Iris pigment epithelial cell (primary cell): ENCODE measurements at places on chromosomes 11 and 22.
A peak's percentile ranks its signal among the peaks of the same experiment; 100 is the strongest.

GRCh38 chr11:74397501-74398243 is 561 bp downstream of the PGM2L1 start:
- peak; percentile 34 for DNase-seq

GRCh38 chr11:69221086-69221485 is 65.4 kb downstream of the SMIM38 start:
- no peak for DNase-seq

DNA sequence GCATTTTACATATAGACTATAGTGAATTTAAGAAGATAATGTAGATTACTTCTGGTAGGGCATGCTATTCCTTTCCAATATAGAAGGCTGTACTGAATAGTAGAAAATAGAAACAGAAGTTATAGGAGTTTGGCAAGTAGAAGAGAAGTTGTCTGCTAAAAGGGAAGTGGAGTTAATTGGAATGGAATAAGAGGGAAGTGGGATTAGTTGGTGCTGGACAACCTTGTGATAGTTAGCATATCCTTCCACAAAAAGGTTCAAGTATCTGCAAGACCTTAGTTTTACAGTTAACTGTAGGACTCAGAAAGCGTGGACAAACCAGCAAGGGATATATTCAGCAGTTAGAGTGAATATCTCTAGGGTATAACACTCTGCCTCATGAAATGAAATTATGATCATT is 185.5 kb downstream of the SWAP70 start:
- no peak for DNase-seq

- peak; percentile 66 for DNase-seq
Measured at GRCh38 chr11:103947546-103947919, 88.9 kb upstream of the DDI1 start.

- DNase-seq: peak; percentile 67
Measured at GRCh38 chr11:33734441-33735270, 1.6 kb downstream of the CD59 start.

DNA sequence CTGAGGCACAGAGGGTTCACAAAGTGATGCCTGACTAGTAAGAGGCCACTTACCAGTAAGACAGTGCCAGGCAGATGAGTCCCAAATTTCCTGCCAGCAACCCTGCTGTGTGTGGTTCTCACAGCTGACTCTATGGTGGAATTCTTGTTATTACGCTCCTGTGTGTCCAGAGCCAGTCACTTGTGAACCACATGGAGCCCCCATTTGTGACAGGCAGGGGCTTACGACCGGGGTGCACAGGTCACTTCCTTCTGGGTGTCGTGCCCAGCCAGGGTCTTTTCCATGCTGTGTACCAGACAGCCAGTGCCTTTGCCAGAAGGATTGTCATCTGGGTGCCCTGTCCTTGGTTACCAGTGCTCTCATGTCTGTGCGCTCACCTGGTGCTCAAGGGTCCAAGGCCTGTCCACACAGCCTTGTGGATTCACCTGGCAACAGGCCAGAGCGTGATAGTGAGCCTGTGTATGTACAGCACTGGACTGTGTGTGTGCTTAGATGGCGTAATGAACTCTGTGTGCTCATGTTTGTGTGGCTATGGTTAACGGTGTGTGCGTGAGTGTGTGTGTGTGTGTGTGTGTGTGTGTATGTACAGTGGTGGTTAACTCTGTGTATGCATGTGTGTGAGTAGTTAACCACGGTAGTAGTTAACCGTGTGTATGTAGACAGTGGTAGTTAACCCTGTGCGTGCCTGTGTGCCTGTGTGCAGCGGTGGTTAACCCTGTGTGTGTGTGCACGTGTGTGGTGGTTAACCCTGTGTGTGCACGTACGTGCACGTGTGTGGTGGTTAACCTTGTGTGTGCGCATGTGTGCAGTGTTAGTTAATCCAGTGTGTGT is 18.6 kb downstream of the GRAMD4 start:
- peak; percentile 66 for DNase-seq

DNA sequence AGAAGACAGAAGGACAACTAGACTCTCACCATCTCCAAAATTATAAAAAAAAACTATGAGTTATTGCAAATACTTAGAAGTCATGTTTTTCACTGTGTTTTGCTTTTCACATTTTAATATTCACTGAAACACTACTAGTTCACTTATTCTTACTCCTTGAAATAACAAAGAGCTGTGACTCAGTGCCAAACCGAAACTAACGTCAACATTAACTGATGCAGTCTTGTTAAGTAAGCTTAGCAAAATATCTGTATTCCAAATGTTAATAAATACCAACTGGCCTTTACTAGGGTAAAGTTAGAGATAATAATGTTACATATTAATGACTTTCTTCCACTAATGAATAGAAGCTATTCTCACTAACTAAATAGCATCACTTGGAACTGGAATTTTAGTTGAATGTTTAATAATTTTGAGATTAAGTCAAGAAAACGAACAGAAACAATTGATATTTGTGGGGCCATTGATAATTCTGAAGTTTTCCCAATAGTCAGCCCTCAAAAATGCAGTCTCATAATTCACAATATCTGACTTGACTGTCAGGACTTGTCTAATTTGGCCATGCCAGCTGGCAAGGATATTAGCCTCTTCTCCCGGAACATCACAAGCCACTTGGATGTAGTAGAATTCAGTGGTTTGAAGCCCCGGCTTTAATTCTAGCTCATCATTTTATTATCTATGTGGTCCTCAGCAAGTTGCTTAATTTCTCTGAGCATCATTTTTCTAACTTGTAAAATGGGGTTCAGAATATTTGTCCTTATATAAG is 230.1 kb upstream of the DDI1 start:
- peak; percentile 95 for DNase-seq

GRCh38 chr11:63874511-63874910 is 35.6 kb downstream of the MARK2 start:
- DNase-seq: no peak

DNA sequence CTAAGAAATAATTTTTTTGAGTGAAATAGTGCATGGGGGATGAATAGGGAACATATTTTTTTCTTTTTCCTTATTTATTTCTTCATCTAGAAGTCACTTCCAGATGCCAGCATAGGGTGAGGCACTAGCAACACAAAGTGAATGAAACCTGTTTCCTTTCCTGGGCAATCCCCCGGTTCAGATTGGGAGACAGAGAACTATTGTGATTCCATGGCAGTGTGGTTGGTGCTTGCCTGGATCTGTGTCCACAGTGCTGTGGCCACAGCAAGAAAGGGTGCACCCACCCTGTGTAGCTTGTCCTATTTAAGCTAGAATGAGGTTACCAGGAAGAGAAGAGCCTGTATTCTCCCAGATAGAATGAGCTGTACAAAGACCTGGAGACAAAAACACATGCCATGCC is 57.6 kb downstream of the SLC5A1 start:
- no peak for DNase-seq

DNA sequence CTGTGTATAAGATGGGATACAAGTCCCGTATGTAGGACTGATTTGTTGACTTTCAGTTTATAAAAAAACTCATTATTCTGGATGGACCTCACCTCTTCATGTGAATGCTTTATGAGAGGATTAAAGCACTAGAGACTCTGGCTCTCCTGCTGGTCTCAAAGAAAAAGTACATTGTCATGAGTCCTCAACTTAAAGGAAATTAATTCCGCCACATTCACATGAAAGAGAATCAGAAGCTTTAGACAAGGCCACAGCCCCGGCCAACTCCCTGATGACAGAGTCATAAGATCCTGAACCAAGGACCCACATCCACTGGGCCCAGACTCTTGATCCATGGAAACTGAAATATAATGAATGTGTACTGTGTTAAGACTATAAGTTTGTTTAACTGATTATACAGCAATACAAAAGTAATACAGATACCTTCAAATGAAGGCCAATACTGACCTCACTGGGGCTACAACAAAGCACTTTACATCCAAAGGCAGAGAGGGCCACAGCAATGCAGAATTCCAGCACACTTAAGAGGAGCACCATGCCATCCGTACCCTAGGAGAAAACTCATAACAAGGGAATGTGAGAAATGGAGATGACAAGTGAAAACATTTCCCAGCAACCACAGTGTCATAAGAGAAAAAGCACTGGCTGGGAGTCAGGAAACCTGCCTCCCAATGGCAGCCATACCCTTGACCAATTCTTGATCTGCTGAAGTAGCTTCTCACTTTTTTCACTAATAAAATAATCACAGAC is 25.4 kb upstream of the MS4A6A start:
- no peak for DNase-seq

DNA sequence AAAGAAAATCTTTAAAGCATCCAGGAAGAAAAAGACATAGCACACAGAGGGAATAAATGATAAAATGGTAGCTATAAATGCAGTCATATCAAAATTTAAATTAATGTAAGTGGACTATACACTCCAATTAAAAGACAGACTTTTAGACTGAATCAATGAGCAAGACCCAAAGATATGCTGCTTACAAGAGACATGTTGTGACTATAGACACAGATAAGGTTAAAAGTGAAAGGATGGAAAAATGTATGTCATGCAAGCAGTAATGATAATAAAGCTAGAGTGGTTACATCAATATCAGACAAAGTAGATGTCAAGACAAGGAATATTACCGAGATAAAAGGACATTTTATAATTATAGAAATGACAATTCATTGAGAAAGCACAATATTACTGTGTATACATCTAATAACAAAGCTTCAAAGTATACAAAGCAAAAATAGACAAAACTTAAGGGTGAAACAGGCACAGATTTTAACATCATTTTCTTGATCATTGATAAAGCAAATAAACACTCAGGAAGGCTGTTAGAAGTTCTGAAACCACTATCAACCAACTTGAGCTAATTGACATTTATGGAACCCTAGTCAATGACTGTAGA is 22.8 kb upstream of the MUC5AC start:
- no peak for DNase-seq

DNA sequence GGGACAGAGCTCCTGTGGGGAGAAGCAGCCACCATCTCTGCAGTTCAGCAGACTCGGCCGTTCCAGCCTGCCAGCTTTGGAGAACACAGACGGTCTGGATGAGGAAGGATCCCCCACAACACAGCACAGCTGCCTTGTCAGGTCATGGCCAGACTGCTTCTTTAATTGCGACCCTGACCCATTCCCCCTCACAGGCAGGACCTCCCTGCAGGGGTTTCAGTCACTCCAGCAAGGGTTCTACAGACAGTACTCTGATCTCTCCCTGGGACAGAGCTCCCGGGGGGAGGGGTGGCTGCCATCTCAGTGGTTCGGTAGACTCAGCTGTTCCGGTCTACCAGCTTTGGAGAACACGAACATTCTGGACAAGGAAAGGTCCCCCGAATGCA is 173.5 kb downstream of the TTC28 start:
- DNase-seq: no peak

DNA sequence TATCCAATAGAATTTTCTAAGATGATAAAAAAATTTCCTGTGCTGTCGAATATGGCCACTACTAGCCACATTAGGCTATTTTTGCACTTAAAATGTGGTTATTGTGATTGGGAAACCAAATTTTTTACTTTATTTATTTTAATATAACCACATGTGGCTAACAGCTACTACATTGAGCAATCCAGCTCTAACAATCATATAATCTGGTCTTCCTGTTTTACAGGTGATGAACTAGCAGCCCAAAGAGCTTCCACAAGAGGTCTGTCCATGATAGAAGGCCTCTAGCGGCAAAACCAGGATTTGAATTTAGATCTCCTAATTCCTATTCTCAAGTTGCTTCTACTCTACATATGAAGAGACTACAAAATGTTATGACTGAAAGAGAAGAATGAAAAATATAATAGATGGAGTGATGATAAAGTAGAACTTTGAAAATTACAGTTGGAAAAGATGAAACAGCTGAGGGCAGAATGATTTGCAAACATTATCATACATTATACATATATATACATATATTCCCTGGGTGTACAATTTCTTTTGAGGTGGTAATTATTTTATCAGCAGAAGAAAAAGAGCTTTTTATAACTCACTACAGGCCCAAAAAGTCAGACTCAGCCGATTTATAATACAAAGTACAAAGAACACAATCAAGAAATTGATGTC is 363.5 kb upstream of the PITPNB start:
- DNase-seq: peak; percentile 80

DNA sequence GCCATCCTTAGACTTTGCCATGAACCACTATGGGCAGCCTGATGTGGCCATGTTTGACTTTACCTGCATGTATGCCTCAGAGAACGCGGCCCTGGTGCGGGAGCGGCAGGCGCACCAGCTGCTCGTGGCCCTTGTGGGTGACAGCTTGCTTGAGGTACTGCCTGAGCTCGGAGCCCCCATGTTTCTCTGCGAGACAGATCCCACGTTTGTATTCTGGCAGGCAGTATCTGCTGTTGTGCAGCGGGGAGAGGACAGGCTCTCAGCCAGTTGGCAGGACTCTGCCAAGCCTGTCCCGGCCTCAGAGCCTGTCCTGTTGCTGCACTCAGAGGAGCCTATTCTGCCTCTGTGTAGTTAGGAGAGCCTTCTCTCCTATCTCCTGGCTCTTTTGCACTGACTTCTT is 109.9 kb downstream of the MICAL2 start:
- no peak for DNase-seq

DNA sequence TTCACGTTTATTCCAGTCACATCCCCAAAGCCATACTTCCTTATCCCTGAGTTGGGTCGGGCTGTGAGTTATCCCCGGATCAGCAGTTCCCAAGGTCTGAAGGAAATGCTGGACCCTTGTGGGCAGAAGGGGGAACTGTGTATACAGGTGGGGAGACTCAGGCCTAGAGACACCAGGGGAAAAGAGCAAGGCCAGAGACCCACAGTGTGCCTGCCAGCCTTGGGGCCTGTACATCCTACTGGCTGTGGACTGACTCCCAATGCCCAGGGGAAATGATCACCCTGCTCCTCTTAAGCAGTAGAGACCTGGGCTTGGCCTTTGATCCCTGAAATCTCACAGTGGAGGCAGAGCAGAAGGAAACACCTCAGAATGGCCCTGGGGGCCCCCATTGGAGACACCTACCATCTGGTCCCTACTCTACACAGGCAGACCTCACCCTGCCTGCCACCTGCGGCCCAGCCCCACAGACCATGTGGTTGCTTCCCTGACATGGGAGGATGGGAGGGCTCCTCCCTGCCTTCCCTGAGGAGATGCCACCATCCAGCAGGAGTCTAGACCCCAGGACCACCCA is 1.3 kb downstream of the SELENOM start:
- no peak for DNase-seq

DNA sequence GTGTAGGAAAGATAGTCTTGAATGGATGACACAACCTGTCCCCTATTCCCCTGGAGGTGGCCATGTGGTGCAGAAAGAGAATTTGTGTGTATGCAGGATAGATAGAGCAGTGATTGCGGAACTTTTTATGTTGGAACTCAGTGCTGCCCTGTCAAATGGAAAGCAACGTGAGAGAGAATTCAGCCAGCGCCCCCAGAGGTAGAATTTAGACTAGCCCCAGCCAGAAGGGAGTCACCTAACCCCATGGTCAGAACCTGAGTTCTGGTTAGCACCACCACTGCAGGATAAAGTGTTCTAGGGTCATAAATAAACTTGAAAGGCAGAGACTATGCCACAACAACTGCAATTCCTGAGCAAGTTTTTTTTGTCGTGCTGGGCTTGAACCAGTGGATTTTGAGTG is 152.9 kb upstream of the GRIA4 start:
- DNase-seq: no peak

- DNase-seq: peak; percentile 86
Measured at GRCh38 chr11:28366549-28367346, 258.6 kb downstream of the METTL15 start.

- DNase-seq: no peak
Measured at GRCh38 chr22:46869329-46869728, 106.9 kb downstream of the TBC1D22A start.
